ENCODE measurements at places on chromosomes 3 and 15.
A peak's percentile ranks its signal among the peaks of the same experiment; 100 is the strongest.

DNA sequence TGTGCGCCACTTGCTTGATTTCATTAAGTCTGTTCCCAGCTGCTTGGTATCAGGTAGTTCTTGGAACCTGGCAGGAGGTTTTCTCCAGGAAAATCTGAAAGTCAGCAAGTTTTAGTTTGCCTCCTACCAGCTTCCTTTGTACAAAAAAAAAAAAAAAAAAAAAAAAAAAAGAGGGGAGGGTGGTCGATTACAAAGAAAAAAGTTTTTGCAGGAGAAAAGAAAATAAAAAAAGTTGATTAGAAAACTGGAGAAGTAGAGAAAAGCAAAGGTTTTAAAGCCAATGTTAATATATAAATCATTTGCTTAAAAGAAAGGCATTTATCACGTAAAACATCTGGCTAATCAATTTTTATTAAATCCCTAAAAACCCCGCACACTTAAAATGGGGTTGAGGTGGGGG is 5.9 kb downstream of the EPHA3 start:
- no peak for DNase-seq

DNA sequence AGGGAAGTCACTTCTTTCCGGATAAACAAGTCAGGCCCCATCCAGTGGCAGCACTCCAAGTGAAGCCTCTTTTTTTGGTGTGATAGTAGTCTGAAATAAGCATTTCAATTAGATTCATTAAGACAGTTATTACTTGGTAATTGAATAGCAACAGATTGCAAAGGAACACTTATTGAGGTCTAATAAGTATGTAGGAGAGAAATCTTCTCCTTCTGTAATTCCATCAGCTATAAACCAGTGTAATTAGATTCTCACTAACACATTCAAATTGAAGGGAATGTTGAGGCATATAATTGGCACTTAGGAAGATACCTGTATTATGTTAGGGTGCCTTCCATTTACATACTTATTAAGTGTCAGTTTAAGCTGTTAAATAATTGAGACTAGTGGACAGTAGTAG is 73.9 kb downstream of the SEMA6D start:
- no peak for DNase-seq

DNA sequence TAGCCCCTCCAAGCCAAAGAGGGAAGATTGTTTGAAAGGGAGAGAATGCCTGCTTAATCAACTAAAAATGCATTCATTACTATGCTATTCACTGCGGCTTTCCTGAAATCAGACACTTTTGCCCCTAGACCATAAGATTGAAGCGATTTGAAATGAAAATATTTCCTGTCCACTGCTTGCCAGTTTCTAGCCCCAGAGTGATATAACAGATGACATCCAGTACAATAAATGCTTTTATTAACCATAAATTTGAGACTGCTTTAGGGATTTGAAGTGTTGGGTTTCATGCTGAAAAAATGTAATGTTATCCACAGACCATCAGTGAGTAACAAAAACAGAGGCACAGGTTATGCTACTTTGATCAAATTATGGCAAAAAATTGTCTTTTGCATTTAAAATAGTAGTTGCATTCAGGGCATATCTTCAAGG is 14.1 kb downstream of the IL17RD start:
- DNase-seq = no peak

DNA sequence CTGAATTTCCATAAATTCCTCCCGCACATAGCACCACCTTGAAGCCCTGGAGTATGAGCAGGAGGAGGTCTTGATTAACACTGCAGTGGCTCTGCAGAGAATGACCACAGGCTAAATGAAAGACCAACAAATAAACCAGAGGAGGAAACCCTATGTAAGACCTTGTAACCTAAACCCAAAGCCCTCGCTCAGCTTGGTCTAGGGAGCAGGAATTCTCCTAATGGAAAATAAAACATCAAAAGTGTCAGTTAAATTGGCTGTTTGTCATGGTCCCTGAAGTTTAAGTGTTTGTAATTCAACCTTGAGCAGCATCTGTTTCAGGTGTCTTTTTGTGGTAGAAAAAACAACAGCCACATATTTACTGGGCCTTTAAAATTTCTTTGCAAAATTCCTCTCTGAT is 9.2 kb upstream of the UBE2Q2 start:
- DNase-seq = no peak

GRCh38 chr3:13294442-13295351 is 125.4 kb downstream of the NUP210 start:
- DNase-seq = no peak

DNA sequence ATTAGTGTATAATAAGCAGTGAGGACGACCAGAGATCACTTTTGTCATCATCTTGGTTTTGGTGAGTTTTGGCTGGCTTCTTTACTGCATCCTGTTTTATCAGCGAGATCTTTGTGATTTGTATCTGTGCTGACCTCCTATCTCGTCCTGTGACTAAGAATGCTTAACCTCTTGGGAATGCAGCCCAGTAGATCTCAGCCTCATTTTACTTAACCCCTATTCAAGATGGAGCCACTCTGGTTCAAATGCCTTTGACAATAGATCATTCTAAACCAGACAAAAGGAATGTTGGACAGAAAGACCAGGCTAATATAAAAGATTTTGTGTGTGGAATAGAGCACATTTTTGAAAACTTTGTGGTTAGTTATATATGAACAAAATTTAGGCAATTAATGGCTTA is 618.5 kb upstream of the BCHE start:
- DNase-seq = no peak

DNA sequence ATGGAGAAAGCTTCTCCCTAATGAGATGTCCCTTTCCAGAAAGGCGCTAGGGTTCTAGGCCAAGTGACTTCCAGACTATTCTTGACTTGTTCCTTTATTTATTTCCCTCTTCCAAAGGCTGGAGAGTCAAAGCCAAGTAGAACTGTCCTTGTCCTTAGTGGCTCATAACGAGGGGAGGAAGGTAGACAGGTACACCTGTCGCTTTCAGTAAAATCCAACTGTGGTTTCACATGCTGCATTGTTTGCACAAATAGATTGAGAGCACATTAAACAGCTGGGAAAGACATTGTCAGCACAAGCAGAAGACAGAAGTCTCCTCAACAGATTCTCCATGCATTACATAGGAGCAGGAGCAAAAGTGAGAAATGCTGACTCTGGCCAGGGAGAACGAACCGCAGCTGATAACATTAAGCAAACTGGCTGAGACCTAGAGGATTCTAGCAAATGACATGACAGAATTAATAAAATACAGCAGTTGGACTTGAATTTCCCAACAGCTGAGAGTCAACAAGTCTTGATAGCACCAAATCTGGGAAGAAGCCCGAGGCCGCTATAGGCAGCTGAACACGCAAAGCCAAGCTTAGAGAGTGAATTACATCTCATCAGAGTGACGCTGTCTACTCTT is 227.7 kb downstream of the TLE3 start:
- DNase-seq = no peak

GRCh38 chr15:62464705-62465104 is 299.6 kb upstream of the C2CD4B start:
- no peak for DNase-seq

GRCh38 chr15:79942741-79943481 is 28.1 kb downstream of the BCL2A1 start:
- DNase-seq = peak; percentile 81

- no peak for DNase-seq
Measured at GRCh38 chr15:66763186-66764071, 61.4 kb downstream of the SMAD6 start.

DNA sequence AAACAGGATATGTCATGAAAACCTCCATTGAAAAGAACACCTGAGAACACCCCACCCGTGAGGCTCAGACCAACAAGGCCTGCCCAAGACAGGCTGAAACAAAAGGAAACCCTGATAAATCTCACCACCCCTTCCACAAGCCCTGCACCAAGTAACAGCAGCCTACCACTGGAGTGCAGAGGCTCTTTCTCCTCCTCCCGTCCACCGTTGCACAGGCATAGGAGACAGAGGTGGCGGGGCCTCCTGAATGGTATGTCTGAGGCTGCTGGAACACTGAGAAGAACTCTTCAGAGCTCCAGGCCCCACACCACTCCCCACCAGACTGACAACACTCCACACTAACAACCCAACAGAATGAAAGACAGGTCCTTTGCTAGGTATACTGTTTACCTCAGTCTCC is 21.4 kb downstream of the CHDH start:
- no peak for DNase-seq

GRCh38 chr3:58639001-58639400 is 27.6 kb downstream of the FAM3D start:
- DNase-seq = no peak

DNA sequence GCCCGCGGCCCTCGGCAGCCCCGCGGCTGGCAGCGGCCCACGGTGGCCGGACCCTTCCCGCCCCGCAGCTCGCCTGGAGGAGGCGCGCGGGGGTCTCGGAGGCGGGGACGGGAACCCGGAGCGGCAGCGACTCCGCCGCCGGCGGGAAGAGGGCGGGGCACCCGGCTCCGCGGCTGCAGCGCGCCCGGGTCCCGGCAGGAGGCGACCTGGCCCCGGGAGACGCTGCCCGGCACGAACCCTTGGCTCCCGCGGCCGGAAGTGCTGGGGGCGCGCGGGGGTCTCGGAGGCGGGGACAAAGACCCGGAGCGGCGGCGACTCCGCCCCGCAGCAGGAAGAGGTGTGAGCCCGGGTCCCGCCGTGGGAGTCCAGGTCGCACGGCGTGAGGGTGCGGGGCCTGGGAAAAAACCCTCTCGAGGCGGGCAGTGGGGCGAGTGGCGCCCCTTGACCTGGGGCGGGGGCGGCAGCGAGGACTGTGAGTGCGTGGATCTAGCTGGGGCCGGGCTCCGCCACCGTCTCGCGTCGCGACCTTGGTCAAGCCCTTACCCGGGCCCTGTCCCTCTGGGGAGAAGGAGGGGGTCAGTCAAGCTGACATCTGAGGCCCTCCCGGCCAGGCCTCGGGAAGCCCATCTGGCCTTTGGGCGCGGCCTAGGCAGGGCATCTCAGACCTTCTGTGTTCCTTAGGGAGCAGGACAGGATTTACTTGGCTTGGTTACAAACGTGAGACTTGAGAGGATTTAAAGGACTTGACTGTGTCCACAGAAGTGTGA is at the start of gene CIB2:
Gene CIB2, minus strand, starts transcription at position 151 of the 767 bp plus-strand sequence. CDS start 230 bp downstream, outside the sequence.
- peak; percentile 47 for DNase-seq

DNA sequence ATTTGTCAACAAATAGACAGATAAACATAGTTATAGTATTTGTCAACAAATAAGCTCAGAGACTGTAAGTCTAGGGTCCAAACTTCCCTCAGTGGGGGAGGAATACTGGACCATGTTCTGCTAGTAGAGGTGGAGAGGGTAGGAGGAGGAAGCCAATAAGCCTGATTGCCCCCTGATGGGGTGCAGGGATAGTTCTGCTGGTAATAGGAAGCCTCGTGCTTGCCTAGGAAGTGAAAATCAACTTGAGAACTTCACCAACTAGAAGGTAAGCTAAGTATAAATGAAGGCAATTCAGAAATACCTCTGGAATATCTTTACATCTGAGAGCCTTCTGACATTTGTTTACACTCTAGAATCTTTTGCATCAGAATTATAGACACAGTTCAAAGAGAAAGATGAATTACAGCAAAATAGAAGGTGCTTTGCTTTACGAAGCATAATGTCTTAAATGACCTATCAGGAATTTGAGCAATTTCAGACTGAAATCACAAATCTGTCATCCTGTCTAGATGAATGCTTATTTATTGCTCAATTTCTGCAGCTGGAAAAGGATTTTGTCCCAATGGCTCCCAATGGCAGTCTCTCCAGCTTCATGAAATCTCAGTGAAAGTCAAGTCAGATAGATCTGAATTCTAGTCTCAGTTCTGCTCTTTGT is 225.6 kb upstream of the TBC1D5 start:
- DNase-seq = no peak

GRCh38 chr3:29926378-29926777 is 645.5 kb downstream of the RBMS3 start:
- no peak for DNase-seq

GRCh38 chr15:60667190-60667868 is 188.4 kb upstream of the ICE2 start:
- no peak for DNase-seq

DNA sequence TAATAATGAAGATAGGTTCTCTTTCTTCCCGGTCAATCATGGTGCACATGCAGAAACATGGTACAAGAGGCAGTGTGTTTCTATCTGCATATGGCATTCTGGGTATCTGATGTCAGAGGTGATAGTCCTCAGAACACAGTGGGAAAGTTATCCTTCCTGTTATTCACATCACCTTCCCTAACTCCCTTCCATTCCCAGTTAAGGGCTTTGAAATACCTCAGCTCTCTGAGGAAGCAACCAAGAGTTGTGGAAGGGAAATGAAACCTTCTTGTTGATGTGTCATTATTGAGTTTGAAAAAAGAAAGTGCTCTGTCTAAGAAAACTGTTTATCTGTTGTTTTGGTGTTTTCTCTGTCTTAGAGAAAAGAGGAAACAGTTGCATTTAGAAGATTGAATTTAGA is 21.9 kb upstream of the P2RY13 start:
- peak; percentile 78 for DNase-seq

GRCh38 chr3:160755776-160756304 is at the start of gene PPM1L:
Gene PPM1L (plus strand): TSS chr3:160756231.
- DNase-seq = peak; percentile 86

DNA sequence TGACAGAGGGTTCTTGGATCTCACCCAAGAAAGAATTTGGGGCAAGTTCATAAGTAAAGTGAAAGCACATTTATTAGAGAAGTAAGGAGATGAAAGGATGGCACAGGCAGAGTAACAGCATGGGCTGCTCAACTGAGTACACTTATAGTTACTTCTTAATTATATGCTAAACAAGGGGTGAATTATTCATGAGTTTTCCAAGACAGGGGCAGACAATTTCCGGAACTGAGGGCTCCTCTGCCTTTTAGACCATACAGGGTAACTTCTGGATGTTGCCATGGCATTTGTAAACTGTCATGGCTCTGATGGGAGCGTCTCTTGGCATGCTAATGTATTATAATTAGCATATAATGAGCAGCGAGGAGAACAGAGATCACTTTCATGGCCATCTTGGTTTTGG is 221.2 kb upstream of the STT3B start:
- no peak for DNase-seq

DNA sequence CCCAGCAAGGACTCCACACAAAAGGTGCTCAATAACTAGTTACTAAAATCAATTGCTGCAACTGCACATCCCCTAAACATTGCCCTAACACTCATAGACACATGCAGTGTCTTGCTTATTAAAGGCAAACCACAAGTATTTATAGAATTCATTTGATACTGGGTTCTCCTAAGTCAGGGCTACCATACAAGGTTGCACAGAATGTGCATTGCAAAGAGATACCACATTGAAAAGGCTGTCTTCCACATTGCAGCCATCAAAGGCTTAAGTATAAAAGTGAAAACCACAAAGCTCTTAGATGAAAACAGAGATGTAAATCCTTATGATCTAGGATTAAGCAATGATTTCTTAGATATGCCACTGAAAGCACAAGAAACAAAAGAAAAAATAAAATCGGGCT is 33.6 kb upstream of the TOPAZ1 start:
- no peak for DNase-seq

DNA sequence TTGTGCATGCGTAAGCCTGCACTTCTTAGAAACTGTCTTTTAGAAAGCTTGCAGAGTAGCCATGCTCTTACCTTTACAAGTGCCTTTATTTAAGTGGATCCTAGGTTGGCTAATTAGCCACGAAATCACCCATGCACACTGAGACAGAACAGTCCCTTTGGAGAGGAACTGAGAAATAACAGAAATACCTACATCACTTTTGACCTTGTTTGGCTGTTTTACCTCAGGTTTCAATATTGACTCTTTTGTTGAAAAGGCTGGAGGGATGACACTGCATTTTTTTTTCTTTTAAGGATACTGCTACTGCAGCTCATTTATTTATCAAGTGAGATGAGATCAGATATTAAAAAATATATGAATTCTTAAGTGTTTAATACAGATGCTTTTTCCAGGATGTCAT is 155.6 kb upstream of the GOLIM4 start:
- no peak for DNase-seq

Measured in inflammatory macrophage (primary cell).